ENCODE measurements at places on chromosomes 12 and 14.
A peak's percentile ranks its signal among the peaks of the same experiment; 100 is the strongest.

DNA sequence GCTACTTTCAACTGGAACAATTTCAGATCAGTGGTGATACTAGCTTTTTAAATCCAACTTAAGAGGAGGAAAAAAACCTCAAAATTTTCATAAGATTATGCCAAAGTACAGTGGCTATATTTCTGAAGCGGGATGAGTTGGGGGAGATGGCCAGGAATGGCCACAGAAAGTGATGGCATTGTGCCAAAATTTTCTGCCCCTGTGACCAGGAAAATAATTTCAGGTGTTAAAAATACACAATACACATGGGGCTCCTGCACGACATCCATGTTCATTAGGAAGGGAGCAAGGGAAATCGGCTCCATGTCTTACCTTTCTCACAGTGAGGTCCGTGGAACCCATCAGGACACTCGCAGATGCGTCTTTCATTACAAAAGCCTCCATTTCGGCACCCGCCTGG is 53.7 kb downstream of the WIF1 start:
- no peak for DNase-seq

DNA sequence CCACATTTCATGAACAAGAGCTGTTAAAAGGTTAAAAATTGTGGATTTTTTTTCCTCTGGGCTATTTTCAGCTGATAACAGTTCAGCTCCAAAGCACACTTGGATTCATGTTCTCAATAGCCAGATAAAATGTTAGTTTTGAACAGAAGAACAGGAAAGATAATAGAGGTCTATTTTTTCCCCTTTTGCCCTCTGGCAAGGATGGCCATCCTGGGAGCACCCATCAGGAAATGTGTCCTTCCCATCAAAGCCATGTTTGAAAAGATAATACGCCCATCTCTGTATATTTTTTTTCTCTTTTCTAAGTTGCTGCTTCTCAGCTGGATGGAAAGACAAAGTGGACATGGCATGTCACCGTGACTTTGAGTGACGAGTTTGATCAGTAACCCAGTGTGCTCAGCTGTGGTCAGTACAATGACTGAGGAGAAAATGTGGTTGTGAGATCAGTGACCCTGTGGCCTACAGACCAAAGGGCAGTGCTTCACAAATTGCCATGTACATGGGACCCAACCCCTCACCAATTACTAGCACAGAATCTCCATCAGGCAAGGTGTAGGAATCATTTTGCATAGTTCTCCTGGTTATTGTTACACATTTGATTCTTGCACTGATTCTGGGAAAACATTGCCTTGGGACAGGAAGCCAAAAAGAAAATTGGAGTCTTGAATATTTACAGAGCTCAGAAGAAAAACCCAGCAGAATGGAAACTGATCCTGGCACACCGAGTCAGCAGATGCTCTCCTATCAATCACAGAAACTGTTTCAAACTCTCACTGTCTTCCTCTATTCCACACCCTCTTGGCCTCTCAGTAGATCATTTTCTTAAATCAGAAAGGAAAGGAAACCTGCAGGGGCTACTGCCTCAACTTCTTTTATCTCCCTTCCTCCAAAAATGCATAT is 64.3 kb downstream of the ANO6 start:
- no peak for DNase-seq

GRCh38 chr14:42192738-42193653 is 586.3 kb downstream of the LRFN5 start:
- DNase-seq, result peak; percentile 41

DNA sequence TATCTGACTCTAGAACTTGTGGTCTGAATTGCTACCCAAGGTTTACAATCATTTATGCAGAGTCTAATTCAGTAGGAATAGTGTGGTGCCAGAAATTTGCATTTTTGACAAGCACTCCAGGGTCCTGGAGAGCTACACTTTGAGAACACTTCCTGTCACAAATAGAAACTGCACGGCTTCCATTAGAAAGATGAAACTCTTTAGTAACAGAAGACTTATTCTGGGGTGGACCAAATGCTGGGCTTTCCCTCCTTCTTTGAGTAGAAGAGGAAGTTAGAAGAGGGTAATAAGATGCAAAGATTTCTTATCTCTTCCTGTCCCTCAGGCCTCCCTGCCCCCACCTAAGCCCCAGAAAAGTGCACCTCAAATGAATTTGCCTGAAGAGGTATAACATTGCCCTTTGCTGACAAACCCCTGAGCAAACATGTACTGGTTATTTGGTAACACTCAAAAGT is 28.4 kb downstream of the DGLUCY start:
- no peak for DNase-seq

- no peak for DNase-seq
Measured at GRCh38 chr14:104358528-104359300, 220.3 kb downstream of the KIF26A start.

DNA sequence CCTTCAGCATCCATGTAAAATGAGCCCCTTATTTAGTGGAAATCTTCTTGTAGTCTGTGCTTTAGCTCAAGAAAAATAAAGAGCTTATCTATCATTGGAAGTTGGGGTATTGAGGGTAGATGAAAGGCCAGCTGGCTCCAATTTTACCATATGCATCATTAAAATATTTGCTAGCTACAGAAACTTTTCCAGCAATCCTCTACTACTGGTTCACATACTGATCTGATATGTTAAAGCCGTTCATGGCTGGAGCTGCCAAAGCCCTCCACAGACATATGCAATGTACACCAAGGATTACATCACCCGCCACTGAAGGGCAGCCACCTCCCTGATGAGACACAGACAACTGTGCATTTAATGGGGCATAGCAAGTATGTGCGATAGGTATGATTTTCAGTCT is 1205.3 kb downstream of the GALC start:
- DNase-seq, result no peak

GRCh38 chr14:51807356-51807755 is 53.1 kb upstream of the GNG2 start:
- DNase-seq, result no peak

DNA sequence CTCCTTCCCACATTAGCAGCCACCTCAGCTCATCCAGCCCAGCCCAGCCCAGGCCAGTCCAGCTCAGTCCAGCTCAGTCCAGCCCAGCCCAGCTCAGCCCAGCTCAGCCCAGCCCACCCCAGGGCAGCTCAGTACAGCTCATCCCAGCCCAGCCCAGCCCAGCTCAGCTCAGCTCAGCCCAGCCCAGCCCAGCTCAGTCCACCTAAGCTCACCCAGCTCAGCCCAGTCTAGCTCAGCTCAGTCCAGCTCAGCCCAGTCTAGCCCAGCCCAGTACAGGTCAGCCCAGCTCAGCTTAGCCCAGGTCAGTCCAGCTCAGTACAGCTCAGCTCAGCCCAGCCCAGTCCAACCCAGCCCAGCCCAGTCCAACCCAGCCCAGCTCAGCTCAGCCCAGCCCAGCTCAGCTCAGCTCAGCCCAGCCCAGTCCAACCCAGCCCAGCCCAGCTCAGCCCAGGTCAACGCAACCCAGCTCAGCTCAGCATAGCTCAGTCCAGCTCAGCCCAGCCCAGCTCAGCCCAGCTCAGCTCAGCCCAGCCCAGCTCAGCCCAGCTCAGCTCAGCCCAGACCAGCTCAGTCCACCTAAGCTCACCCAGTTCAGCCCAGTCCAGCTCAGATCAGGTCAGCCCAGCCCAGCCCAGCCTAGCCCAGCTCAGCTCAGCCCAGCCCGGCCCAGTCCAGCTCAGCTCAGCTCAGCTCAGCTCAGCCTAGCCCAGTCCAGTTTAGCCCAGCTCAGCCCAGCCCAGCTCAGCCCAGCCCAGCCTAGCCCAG is 63.0 kb downstream of the TMEM121 start:
- no peak for DNase-seq

Data from HTR-8/SVneo (cell line).